ENCODE measurements at places on chromosomes 7 and 10.

GRCh38 chr10:85124603-85125051, 796.2 kb downstream of the CCSER2 start:
- no peak for DNase-seq

GRCh38 chr10:110207011-110207804, at the start of gene MXI1:
TSS of gene MXI1 (plus strand) at chr10:110207605. CDS start at chr10:110207809, 204 bp downstream.
- no peak for DNase-seq

DNA sequence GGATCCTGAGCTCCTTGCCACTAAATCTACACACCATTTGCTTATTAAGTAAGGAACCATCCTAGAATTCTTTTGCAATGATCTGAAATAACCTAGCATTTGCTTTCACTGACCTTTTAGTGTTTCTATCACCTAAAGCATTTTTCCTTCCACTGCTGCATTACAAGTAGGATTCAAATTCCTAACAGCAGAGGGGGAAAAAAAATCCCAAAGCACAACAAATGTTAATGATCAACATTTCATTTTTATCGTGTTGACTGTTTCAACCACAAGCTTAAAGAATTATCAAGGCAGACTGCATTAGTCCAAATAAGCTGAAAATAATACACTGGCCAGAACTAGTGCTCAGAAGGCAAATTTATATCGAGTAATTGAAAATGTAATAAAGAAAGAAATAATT, 174.7 kb upstream of the TCF7L2 start:
- DNase-seq: no peak

DNA sequence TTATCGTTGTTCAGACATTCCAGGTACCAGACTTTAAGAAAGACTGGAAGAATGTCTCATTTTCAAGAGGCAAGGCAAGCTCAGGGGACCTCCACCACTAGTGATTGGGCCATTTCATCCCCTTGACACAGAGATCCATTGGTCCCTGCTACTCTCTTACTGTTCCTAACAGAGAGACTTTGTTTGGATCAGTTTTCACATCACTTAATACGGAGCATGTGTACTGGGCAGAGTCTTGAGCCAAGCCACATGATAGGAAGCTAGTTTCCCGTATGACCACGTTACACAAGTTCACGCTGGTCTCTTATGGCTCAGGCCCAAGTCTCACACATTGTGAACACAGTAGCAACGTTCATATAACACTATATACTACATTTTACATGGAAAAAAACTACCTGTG, 269.9 kb downstream of the BAMBI start:
- DNase-seq: no peak
